ENCODE measurements at places on chromosomes 12 and 14.

DNA sequence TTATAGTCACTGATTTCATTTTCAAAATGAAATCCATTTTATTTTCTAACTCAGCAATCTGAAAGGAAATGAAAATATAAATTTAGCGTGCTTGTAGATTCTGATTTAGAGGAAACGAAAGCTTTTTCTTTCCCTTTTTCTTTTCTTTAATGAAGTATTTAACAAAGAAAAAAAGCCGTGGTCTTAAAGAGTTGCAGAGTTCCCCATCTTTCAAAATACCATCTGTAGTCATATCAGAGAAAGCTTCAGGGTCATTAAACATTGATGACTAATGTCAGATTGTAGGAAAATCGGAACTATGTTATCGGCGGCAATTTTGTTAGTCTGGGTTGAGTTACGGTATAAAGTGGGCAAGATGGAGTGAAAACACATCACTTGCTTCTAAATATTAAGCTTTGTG lies 32.3 kb downstream of the DRAM1 start:
- DNase-seq: no peak

DNA sequence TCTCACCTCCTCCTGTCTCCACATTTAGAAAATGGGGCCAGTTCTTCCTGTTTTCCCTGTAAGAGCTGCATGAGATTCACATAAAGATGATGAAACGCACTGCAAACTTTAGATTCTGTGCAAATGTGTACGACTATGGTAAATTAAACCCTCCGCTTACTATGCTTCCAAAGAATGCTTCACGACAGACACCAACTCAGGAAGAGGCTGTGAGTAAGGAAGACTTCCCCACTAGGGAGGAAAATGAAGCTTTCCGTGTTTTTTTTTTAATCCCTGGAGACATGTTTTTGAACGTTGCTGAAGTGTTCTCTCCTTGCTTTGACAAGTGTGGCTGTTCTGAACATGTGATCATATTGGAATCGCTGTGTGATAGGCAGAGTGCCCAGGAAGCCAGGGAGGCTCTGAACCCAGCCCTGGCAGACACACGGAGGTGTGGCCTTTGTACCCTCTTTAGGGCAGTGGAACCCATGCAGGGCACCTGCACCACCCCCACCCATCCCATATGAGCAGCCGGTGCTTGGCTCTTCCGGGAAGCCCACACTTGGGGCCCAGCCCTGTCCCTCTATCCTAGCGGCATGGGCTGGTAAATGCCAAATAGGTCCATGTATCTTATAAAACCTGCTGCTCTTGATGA lies 7.5 kb upstream of the SYNE3 start:
- DNase-seq: peak; percentile 97

GRCh38 chr12:1738446-1738845 lies 47.6 kb downstream of the ADIPOR2 start:
- no peak for DNase-seq

DNA sequence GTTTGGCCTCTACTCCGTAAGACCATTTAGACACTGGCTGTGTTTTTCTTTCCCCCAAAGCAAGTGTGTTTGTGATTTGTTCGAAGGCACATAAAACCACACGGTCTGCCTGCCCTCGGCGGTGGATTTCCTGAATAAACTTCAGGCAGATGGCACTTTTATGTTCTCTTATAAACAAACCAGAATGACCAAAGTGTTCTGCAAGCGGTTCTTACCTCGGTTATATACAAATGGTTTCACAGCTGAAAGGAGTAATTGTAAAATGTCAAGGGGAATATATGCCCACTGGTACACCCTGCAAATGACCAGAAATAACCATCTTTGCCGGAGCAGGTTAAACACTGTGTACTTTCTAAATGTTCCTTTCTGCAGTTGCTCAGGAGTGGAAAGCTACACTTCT lies 1475.8 kb upstream of the TMEM132C start:
- DNase-seq: no peak

DNA sequence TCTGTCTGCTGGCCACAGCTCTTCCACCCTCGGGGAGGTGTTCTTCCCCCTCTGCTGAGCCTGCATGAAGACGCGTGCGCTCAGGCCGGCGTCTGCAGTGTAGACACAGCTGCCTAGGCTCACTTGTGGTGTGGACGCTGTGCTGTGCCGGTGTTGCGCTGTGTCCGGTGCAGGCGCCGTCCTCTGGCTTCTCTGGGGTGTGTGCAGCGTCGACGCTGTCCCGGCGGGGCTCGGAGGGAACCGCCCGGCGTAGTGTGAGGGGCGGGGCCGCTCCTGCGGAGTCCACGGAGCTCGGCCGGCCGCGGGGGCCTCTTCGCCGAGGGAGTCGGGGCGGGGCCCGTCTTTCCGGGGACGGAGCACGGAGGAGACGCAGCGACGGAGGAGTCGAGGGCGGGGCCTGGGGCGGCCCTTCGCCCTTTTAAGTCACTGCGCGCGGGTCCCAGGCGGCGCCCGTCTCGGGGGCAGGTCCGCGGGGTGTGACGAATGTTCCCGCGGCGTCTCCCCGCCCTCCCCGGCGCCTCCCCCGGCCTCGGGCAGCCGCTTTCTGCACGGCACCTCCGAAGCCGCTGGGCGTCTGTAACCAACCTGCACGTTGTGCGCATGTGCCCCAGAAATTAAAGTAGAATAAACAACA lies 45.2 kb downstream of the NOC4L start:
- DNase-seq: peak; percentile 82

- DNase-seq: no peak
Observed at GRCh38 chr14:20792556-20792955, 10.1 kb downstream of the RNASE1 start.

GRCh38 chr14:50734950-50735695 lies 67.0 kb upstream of the SAV1 start:
- DNase-seq: no peak

GRCh38 chr12:10395390-10395998 lies 5.7 kb upstream of the KLRK1 start:
- DNase-seq: peak; percentile 46

- DNase-seq: no peak
Observed at GRCh38 chr12:116150452-116150851, 127.0 kb downstream of the MED13L start.

- no peak for DNase-seq
Observed at GRCh38 chr12:53498235-53498630, 1.0 kb downstream of the MAP3K12 start.

Measured in fibroblast of skin of right quadriceps (primary cell).